ENCODE measurements at places on chromosomes 3 and 15. TPM values are rescaled to one million over a fixed set of nuclear protein-coding genes. Genes with fewer than 3 reads are reported as not detected.

CA12 gene
- polyA plus RNA-seq: 14.9 TPM

DNA sequence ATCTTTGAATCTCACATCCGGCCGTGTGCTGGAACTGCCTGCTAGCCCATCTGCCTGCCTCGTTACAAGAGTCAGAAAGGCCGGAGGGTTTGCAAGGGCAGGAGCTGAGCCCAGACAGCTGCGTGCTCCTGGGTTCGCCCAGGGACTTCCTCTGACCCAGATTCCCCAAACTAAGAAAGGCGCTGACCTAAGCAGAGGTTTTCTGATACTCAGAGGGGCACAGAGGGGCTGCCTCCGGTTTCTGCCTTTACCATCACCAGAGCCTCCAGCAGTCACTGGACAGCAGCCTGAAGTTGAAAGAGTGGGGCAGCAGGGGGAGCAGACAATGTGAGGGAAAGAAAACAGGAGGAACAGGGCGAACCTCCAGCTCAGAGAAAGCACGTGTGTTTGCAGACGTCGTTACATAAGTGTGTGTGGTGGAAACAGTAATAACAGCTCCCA is 33.4 kb upstream of the RAD18 start:
- DNase-seq: peak; percentile 20

PRICKLE2 gene
- polyA plus RNA-seq: 22.4 TPM

RYR3 gene
- polyA plus RNA-seq: 5.1 TPM

DNA sequence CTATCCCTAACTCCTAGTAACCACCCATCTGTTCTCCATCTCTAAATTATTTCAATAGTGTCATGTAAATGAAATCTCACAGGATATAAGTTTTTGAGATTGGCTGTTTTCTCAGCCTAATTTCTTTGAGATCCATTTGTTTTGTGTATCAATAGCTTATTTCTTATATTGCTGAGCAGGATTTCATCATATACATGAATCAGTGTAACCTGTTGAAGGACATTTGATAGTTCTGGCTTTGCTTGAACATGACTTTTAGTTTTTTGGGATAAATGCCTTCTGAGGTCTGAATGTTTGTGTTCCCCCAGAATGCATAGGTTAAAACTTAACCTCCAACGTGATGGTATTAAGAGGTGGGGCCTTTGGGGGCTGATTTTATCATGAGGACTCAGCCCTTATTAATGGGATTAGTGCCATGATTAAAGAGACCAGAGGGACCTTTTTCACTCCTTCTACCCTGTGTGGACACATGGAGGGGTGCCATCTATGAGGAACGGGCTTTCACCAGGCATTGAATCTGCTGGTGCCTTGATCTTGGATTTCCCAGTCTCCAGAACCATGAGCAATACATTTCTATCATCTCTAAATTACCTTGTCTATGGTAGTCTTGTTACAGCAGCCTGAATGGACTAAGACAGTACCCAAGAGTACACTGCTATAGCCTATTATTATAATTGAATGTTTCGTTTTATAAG is 118.3 kb downstream of the FNDC3B start:
- no peak for DNase-seq

GRCh38 chr3:64046996-64047594 is 23.8 kb upstream of the PSMD6 start:
- no peak for DNase-seq

SLC15A2 gene
- 0.65 TPM for polyA plus RNA-seq

DNA sequence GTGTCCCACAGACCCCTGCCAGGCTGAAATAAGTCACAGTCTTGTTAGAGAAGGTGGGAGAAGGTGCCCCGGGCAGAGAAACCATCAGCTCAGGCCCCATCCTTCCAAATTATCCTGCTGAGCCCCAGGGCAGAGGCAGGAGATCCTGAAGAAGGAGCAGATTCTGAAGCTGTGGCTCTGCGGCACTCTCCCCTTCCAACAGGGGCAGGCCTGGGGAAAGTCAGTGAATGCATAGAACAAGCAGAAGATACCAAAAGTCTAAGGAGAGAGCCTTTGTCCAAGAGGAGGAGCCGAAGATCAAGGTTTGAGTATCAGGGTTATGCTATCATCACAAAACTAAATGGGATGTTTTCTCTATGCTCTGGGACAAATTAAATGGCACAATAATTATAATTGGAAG is 249.3 kb downstream of the XXYLT1 start:
- no peak for DNase-seq

DNA sequence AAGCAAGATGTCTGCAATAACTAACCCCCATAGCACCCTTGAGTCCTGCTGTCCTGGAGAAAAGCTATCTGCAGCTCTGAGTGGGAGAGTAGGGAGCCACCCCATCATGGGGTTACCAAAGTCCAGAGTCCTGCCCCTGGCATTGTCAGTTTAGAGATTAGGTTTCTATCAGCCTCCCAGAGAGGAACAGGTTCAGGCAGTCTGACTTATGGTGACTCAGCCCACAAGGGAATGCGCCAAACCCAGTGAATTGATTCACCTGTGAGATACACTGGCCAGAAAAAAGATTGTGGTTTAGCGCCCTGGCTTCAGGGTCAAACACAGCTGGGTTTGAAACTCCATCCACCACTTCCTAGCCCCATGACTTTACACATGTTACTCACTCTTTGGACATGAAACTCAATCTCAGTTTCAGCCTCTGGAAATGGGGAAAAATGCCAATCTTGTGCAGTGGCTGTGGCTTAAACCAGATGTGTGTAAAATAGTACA is 263.6 kb upstream of the HES1 start:
- no peak for DNase-seq

DNA sequence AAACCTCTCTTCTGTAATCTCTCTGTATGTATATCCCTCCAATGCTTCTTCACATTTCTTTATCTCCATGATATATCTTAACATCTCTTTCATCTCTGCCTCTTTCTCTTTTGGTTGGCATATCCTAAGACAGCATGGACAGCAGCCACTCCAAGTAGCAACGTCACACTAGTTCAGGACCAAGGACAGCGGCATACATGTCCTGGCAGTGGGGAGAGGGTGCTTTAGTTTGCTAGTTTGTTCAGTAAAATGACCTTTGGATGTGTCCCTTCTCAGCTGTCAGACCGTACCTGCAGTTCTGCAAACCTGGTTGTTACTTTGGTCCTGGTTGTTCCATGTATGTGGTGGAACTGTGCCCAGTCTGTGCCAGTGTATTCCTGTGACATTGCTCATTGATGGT is 225.6 kb upstream of the ROPN1 start:
- DNase-seq: no peak

DNA sequence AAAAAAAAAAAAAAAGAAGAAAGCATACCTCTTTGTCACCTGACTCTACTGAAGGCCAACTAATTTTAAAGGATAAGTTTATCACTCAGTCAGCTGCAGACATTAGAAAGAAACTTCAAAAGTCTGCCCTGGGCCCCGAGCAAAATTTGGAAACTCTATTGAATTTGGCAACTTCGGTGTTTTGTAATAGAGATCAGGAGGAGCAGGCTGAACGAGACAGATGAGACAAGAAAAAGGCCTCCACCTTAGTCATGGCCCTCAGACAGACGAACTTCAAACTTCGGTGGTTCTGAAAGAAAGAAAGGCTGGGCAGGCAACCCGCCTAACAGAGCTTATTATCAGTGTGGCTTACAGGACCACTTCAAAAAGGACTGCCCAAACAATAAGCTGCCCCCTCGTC is 18.5 kb downstream of the GLDN start:
- no peak for DNase-seq

- DNase-seq: no peak
Measured at GRCh38 chr15:68423359-68424296, 8.3 kb downstream of the ITGA11 start.

SLC7A14 gene
- 0.22 TPM for polyA plus RNA-seq

DNA sequence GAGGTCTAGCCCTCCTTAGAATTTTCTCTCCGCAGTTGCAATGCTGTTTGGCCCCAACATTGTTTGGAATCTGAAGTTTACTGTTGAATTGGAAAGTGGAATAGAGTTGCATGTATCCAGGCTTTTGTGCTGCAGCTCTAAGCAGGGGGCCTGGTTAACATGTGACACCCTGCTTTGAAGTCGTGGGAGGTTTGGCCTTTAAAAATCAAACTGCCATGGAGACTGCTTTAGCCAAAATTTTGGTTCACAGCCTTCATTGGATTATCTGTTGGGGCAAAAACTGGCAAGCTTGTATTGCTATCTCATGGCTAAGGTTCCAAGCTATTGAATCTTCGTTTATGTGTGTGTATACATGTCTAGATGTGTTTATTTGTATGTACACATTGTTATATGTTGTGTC is 15.8 kb downstream of the CYP11A1 start:
- no peak for DNase-seq

DNA sequence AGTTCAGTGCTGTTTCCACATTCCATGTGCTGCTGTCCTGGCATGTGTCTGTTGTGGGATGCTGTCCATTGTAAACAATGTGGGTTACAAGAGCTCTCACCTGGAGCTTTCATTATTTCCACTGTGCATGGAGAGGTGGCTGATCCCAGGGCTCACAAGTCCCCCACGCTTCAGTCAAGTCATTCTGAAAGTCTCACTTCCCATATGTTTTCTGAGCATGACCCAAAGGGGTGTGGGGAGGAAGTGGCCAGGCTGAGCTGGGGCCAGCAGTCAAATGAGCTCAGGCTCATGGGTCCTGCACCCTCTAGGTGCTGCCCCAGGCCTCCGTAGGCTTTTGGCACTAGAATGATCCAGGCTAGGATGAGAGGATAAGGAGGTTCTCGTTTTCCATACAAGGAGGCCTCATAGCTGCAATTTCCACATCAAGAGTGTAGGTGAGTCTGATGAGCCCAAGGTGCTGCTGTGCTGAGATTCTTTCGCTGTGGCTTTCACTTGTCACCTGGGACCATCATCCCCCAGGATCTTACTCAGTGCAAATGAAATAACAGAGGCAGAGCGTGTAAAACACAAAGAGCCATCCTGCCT is 22.0 kb downstream of the STARD5 start:
- DNase-seq: no peak

GRCh38 chr15:40684381-40684780 is 10.6 kb upstream of the RAD51 start:
- DNase-seq: no peak

FAM81A gene
- 0.48 TPM for polyA plus RNA-seq

GRCh38 chr15:101623367-101624304 is 28.5 kb downstream of the TM2D3 start:
- no peak for DNase-seq

- no peak for DNase-seq
Measured at GRCh38 chr3:10619989-10620832, 114.8 kb upstream of the ATP2B2 start.

- no peak for DNase-seq
Measured at GRCh38 chr3:175149675-175150074, 290.5 kb downstream of the NAALADL2 start.

DNA sequence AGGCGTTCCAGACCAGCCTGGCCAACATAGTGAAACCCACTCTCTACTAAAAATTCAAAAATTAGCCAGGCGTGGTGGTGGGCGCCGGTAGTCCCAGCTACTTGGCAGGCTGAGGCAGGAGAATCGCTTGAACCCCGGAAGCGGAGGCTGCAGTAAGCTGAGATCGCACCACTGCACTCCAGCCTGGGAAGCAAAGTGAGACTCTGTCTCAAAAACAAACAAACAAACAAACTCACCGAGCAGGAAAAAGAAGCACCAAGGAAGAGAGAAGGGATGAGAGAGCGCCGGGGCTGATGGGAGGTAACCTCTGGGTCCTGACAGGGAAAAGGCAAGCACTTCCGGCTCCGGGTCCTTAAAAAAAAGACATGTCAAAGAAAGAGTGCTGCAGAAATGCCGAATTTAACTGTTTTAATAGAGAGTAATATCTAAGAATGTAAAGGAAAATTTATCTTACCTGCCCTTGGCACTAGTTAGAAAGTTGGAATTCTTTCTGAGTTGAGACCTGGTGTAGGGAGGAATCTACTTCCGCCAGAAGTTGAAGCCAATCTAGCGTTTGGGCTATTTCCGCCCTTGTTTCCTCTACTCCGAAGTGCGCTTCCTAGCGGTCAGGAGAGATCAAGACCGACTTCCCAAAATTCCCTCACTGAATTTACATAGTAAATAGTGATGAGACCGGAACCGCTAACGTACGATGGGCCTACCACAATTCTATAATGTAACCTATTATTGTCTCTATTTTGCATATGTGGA is 29.1 kb downstream of the EFCAB12 start:
- DNase-seq: peak; percentile 94

Data from urinary bladder (tissue), 4 donors.